EL (cell line): ENCODE measurements at places on chromosomes 3 and 15.

DNA sequence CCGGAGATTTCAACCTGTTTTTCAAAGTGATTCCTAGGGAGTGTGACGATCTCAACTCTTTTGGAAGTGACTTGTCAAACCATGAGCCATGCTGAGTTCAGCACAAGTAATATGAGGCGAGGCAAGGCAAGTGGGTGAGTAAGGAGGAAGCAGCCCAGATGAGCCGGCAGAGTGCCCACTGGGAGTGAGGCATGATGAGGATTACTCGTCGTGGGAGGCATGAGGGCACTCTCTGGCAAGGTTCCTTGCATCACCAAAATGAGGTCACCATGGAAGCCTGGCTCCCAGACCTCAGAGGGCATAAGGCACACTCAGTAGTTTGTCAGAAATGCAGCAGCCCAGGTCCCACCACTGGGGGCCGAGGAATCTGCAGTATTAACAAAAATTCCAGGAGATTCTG lies 636.1 kb downstream of the MAGI1 start:
- peak; percentile 94 for DNase-seq

DNA sequence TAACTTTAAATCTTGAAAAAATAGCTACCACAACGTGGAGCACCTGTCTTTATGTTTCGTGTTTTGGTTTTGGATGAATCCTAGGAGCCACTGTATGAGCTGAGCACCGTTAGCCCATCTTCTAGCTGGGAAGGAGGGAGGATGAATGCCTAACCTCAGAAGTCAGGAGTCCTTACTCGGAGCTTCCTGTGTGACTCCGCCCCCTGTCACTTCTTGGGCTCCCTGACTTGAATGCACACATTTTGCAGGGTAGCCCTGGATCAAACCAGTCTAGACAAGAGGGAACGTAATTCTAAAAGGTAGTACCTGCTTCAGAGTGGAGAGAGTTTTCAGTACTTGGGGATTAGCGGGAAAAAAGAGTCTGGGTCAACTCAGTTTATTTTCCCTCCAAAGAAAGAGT lies 5.3 kb downstream of the GABRA5 start:
- DNase-seq = no peak

GRCh38 chr3:176807938-176808337 lies 389.3 kb downstream of the TBL1XR1 start:
- no peak for DNase-seq

- DNase-seq = no peak
These were observed 6.8 kb upstream of the GAP43 start for GRCh38 chr3:115616461-115616860.

GRCh38 chr3:47306022-47306421 lies 23.3 kb downstream of the KLHL18 start:
- no peak for DNase-seq

- DNase-seq = no peak
These were observed 4.8 kb downstream of the ADAMTSL3 start for GRCh38 chr15:83658430-83659416.

DNA sequence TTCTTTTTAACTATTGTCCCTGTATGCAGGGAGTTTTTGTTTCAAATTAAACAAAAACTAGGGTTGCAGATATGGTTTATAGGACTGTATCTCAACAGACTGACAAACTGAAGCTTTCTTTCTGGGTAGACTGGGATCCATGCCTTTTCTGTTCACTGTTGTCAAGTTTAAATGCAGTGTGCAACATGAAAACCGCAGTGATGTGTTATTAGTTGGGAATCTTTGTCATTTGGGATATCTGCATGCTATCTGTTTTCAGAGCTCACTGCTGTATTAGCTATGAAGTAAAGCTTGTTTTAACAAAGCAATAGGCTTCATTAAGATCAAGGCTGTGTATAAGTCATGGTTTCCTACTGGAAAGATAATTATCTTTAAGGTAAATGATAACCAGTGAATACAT lies 21.4 kb upstream of the MCF2L2 start:
- peak; percentile 39 for DNase-seq

GRCh38 chr3:48623851-48624547 lies 2.4 kb upstream of the TMEM89 start:
- no peak for DNase-seq

DNA sequence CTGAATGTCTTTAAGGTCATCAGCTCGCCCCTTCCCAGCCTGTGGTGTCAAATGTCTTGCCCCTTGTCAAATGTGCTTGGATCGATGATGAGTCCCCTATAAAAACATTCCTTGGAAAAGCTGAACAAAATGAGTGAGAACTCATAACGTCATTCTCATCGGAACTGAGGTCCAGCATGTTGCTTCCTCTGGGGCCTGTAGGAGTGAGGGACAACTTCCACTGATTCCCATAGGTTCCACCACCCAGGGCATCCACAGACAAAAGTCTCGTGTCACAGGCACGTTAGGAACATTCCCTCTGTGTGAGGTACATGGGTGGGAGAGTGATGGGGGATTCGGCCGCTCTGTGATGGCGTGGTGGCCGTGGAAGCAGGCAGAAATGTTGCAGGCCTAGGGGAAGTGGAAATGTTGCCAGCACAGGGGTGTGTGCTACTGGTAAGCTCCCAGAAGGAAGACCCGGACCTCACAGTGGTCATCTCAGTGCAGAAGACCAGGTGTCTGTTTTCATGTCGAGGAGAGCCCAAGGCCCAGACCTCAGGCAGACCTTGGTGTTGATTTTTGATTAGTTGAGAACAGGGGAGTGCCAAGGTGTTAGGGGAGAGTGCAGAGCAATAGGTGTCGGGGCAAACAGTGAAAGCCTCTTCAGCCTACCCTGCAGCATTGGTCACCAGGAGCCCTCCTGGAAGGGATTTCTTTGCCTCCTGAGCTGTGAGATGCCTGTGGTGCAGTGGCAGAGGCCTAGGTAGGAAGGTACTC lies 96.8 kb downstream of the SNRPN start:
- DNase-seq = no peak

GRCh38 chr3:165854696-165855095 lies 17.5 kb upstream of the BCHE start:
- DNase-seq = no peak

- no peak for DNase-seq
These were observed 53.0 kb upstream of the PCSK6 start for GRCh38 chr15:101542306-101543025.

GRCh38 chr15:62929000-62929357 lies 113.6 kb upstream of the TPM1 start:
- peak; percentile 85 for DNase-seq

GRCh38 chr3:139122612-139123011 lies 77.9 kb upstream of the PRR23C start:
- no peak for DNase-seq

GRCh38 chr15:45333550-45333949 lies 44.8 kb downstream of the GATM start:
- peak; percentile 43 for DNase-seq

DNA sequence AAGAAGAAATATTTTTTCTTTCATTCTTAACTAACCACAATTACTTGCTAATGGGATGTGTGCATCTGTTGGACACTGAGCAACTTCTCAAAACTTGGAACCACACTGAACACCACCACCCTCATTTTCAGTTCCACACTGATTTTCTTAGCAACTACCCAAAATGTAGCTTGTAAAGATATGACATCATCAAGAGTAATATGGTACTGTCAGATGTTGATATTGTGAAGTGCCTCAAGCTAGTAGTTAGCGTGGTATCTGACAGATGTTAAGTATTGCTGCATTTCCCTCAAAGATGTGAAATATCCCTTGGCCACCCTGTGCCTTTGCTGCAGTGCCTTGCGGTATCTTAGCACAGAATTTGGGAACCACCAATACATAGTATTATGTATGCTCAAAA lies 9.3 kb downstream of the RFTN1 start:
- DNase-seq = peak; percentile 19

DNA sequence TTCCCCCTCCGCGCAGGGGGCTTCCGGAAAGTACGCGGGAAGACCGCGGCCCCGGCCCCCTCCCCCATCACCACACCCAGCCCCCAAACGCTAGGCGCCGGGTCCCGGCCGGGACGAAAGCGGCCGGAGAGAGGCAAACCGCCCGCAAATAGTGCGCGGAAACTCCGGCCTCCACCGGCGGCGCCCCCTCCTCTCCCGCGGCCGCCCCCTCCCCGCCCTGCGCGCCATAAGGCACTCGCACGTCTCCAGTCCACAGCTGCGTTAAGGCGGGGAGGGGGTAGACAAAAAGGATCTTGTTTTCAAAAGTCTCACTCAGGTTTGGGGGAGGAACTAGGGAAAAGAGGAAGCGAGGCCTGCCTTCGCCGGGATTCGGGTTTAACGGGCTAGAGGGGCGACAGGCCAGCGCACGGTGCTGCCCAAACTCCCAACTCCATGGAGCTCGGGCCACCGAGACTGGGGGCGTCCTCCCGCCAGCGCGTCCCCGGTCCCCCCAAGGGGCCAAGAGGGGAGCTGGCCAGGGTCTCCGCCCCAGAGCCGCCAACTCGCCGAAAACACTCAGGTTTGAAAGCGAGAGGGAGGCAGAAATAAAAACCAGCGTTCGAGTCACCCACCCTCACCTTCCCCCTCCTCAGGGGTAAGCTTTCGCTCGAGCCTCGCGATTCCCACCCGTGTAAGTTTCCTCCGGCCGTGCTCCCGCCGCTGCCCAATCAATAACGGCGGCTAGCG lies 1.8 kb downstream of the ANP32A start:
- DNase-seq = peak; percentile 49

GRCh38 chr15:66864871-66865281 lies 162.8 kb downstream of the SMAD6 start:
- no peak for DNase-seq

GRCh38 chr3:105987809-105988208 lies 119.0 kb upstream of the CBLB start:
- no peak for DNase-seq

- peak; percentile 18 for DNase-seq
These were observed 66.2 kb downstream of the FOXP1 start for GRCh38 chr3:71517271-71517791.

GRCh38 chr15:37218351-37218916 lies 118.1 kb upstream of the MEIS2 start:
- DNase-seq = no peak

GRCh38 chr3:73270839-73271483 lies 209.5 kb downstream of the EBLN2 start:
- no peak for DNase-seq

- no peak for DNase-seq
These were observed 11.6 kb upstream of the TAFA4 start for GRCh38 chr3:68943753-68944500.

- no peak for DNase-seq
These were observed 19.0 kb downstream of the AGTR1 start for GRCh38 chr3:148716657-148717056.

DNA sequence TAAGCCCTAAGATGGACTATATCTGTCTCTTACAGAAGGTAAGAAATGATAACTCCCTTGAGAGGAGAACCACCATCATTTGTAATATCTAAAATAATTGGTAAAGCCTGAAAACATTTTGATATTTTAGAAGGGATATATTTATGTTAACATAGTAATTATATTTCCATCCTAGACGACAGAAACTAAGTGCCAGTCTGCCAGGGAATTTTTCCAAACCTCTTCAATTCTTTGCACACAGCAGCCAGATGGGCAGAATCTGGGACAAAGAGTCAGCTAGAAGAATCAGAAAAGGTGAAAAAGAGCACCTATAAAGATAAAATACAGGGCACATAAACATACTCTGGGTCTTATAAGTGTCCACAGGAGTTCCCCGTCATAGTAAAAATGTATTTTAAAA lies 70.0 kb upstream of the CBLB start:
- DNase-seq = no peak

- peak; percentile 89 for DNase-seq
These were observed 2.6 kb upstream of the ALCAM start for GRCh38 chr3:105364128-105364527.

DNA sequence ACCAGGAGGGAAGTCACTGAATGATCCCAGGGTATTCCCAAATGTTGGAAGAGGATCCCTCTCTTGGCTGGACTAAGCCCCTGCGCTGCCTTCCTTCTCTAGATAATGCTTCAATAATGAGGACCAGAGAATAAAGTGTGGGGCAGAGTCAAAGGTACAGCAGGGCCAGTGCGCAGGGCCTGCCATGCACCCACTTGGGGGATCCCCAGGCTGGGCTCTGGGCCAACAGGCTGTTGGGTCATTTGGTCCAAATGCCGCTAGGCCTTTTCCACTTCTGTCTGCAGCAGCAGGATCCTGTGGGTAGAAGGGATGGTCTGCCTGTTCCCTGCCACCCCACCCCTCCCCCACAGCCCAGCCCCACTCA lies 5.7 kb upstream of the CLK3 start:
- DNase-seq = no peak

DNA sequence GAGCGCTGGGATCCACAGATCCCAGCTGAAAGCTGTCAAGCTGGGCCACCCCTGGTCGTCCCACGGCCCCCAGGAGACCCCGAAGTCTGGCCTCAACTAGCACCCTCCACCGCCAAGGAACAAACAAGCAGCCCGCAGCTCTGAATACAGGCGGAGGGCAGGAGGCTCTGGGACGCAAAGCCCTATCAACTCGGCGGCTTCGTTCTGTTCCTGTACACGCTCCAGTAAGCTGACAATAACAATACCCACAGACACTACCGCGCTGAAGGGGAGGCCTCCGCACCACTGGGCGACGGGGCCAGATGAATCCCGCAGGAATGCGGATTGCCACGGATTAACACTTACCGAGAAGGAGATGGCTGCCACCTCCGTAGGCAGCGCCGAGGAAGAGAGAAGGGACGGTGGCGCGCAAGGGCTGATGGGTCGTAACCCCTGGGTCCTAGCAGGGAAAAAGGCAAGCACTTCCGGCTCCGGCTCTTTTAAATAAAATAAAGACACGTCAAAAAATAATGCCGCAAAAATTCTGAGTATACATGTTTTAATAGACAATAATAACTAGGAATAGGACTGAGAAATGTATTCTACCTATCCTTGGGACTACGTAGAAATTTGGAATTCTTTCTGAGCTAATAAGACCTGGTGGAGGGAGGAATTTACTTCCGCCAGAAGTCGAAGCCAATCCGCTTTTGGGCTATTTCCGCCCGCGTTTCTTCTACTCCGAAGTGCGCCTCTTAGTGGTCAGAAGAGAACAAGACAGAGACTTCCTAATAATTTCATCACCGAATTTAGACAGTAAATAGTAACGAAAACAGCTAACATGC lies at the start of gene RPL32:
Gene RPL32, minus strand, starts transcription at position 417 of the 821 bp plus-strand sequence. CDS start 1,328 bp downstream, outside the sequence.
- DNase-seq = peak; percentile 94

DNA sequence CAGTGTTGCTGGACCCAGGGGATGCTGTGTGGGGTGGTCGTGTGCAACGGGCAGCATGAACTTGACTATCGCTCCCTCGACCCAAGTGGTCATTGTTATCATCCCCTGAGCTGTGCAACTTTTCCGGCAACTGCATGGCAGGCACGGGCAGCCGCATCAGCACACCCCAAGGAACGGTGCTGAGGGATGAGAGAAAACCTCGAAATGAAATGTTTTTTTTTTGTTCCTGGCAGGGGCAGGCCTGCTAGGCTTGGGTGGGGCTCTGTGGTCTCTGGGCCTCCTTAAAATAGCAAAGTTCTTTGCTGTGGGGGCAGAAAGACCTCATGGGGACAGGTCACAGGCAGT lies 51.4 kb downstream of the CORO2B start:
- DNase-seq = no peak

GRCh38 chr15:32671339-32672325 lies 30.1 kb downstream of the SCG5 start:
- no peak for DNase-seq

- DNase-seq = peak; percentile 57
These were observed 15.4 kb downstream of the DPH3 start for GRCh38 chr3:16249336-16249735.

- peak; percentile 63 for DNase-seq
These were observed 35.4 kb upstream of the TSC22D2 start for GRCh38 chr3:150372722-150373121.
